ENCODE measurements at places on chromosomes 1 and 21.

DNA sequence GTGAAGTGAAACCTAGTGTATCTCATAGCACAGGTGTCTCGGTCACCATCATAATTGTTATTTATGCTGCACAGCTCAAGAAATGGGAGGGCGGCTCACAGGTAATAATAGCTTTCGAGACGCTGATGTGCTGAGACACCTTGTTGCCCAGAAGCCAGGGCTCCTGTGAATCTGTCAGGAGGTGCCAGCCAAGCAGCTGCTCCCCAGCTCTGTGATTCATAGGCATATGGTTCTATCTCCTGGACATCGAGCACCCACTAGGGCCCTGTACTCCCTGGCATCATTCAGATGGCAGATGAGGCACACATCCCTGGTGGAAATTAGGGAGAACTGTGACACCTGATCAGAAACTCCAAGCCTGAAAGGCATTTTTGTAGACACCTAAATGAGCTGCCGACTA, 53.5 kb downstream of the SYT6 start:
- DNase-seq, result no peak

- no peak for DNase-seq
Observed at GRCh38 chr1:233209481-233209880, 86.0 kb downstream of the PCNX2 start.

DNA sequence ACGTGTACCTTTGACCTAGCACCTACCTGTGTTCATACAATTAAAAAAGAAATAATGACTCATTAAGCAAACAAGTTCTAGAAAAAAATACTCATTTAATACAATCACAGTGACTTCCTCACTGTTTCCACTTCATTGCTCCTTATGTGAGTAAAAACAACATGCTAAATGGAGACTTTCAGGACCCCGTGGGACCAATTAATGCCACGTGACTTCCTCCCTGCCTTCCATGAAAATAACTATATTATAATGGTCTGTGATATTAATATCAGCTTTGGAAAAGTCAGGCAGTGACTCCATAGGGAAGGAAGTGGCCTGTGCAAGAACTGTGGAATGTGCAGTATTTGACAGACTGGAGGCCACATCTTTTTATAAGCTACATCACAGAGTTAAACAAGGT, 337.8 kb downstream of the HLX start:
- DNase-seq, result no peak

GRCh38 chr1:10629091-10629815, 154.5 kb downstream of the PEX14 start:
- no peak for DNase-seq

DNA sequence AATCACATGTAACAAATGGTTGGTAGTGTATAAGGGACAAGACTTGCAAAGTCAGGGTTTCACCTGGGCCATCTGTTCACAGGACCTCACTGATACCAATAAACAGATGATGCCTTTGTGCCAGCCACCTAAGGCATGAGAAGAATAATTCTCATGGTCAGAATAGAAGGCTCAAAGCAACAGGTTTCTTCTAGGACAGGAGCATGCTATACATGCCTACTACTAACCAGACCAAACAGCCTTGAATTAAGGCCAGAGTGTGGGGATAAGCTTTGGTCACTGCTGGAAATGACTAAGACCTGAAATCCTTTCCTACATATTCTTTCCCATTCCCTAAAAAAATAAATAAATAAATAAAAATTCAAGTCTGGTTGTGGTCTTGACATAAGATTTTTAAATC, 17.5 kb downstream of the PSMB2 start:
- no peak for DNase-seq

GRCh38 chr1:191368891-191369654, 789.2 kb upstream of the RGS18 start:
- no peak for DNase-seq

GRCh38 chr1:115225993-115226685, 111.9 kb downstream of the NGF start:
- no peak for DNase-seq

DNA sequence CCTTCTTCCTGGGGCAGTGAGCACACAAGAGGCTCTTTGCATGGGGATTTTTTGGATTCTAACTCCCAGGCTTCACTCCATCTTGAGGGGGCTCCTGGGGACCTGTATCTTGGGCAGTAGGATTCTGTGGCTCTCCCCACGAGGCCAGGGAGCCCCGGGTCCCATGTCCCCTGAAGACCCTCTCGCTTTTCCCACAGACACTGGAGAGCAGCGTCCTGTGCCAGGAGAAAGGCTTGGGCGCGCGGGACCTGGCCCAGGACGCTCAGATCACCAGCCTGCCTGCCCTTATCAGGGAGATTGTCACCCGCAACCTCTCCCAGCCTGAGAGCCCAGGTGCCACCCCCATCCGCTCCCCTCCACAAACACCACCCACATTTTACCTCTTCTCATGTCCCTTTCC, 735 bp downstream of the CROCC start:
- no peak for DNase-seq

- DNase-seq, result no peak
Observed at GRCh38 chr1:24294716-24295371, 24.3 kb upstream of the GRHL3 start.

GRCh38 chr21:17925899-17926298, 106.7 kb upstream of the C21orf91 start:
- peak; percentile 20 for DNase-seq

- no peak for DNase-seq
Observed at GRCh38 chr1:22888320-22889075, 84.2 kb downstream of the LACTBL1 start.
